ENCODE measurements at places on chromosomes 13 and 19.

DNA sequence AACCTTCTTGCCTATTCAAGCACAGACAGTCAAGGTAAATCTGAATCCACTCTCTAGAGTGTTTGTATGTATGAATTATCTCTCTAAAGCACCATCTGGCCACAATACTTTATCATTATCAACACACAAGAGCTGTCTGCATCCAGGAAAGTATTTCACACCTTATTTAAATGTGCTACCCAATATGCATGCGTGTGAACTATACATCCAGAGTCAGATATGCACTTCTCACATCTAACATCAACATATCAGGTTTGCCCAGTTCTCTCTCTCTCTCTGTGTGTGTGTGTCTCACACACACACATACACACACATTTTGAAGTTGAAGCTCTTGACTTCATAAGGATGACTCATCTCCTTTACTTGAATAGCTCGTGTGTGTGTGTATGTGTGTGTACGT, 697.5 kb upstream of the PCDH20 start:
- DNase-seq, result no peak

GRCh38 chr19:28582344-28582743, 630.6 kb downstream of the UQCRFS1 start:
- no peak for DNase-seq

GRCh38 chr19:46137915-46138473, 10.0 kb upstream of the IGFL2 start:
- DNase-seq, result no peak

DNA sequence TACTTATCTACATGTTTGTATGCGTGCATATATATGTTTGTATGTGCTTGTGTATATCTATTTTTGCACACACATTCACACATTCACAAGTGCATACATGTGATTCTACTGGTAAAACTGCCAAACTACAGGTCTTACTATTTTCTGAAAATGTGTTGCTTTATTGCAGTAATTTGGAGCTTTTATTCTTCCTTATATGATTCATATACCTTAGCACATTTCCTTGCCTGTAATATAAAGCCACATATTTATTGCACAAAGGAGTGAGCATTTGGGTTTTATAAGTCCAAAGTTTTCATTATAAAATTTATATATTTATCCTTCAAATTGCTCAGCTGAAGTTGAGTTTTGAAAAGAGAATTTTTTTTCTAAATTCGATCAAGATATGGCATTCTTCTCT, 1120.4 kb upstream of the PCDH9 start:
- DNase-seq, result no peak

DNA sequence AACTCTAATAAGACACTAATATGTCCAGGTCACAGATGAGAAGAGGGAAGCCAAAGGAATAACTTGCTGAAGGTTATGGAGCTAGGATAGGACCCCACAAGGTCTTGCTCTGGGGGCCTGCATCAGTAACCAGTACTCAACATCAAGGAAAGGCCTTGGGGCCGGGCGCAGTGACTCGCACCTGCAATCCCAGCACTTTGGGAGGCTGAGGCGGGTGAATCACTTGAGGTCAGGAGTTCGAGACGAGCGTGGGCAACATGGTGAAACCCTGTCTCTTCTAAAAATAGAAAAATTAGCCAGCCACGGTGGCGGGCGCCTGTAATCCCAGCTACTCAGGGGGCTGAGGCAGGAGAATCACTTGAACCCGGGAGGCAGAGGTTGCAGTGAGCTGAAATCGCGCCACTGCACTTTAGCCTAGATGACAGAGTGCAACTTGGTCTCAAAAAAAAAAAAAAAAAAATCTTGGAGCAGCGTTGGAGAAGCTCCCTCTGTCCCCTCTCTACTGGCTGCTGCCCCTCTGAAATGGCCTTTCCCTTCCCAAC, 1.8 kb downstream of the LONP1 start:
- no peak for DNase-seq

DNA sequence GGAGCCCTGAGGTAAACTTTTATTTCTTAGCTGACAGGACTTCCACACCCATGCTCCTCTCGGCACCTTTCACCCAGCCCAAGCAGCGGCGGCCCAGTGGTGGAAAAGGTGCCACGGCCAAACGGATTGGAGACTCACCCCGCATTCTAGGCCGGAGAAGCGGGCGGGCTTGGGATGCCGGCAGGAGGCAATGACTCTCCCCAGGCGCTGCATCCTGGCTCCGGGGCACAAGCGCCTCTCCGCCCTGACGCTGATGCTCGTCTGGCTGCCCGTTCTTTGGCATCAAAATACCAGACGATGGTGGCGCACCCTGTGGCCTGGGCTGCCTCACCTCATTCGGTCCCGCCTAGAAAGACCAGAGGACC, 6.7 kb upstream of the ZNF606 start:
- no peak for DNase-seq

- DNase-seq, result no peak
These were observed 8.8 kb downstream of the IGFL4 start for GRCh38 chr19:46031781-46032596.

- peak; percentile 96 for DNase-seq
These were observed 2.1 kb downstream of the ING1 start for GRCh38 chr13:110715395-110716246.

DNA sequence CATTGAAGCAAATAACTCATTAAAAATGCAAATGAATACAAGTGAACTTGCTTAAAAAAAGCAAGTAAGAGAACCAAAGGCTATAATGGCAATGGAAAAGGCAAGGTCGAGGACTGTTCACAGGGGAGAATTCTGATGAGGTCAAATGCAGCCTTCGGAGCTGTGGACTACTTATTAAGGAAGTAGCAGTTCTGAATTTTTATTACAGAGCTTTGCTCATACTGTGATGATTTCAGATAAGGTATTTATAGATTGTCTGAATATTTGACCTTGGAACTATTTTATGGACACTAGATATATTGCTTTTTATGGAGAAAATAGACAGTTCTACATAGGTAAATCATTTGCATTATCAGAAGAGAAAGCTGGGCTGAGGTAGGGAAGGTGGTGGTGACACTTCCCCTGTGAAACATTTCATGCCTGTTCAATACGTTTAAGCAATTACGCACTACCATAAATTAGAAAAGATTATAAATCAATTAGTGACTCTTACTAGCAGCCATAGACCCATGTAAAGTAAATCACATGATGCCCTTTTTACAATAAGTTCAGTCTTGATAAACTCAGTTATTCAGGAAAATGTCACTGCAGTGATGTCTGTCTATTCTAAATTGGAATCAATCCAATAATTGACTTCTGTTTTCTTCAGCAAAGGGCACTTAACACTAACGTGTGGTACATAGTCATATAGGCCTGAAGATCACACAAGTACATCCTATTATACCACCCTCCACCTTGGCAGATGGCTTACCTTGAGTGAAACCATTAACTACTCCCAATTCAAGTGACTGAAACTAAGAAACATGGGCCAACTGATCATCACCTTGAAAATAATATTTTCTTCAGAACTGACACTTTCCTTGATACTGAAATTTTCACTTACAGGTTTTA, 260.0 kb downstream of the KLF12 start:
- DNase-seq, result no peak

DNA sequence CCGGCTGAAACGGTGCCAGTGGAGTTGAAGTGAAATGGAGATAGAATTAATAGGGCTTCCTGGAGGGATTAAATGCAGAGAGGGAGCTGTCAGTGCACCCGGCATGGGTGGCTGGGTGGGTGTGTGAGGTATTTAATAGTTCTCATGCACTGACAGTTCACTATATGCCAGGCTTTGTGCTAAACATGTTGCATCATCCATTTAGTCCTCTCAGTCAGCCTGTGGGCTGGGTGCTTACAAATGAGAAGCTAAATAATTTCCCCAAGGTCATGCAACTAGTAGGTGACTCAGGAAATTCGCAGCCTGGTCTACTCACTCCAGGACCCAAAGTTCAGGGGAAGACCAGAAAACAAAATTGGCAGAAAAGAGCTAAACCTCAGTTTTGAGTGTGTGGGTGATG, 63.5 kb upstream of the SPATA13 start:
- DNase-seq, result no peak

- DNase-seq, result no peak
These were observed 1660.4 kb upstream of the MIR17HG start for GRCh38 chr13:89687066-89687465.

DNA sequence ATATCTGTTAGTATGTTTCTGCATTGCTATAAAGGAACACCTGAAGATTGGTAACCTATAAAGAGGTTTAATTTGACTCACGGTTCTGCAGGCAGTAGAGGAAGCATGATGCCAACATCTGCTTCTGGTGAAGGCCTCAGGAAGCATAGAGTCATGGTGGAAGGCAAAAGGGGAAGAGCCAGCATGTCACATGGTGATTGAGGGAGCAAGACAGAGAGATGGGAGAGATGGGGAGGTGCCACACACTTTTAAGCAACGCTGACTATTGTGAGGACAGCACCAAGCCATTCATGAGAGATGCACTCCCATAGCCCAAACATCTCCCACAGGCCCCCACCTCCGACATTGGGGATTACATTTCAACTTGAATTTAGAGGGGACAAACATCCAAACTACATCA, 32.8 kb downstream of the COG6 start:
- no peak for DNase-seq

DNA sequence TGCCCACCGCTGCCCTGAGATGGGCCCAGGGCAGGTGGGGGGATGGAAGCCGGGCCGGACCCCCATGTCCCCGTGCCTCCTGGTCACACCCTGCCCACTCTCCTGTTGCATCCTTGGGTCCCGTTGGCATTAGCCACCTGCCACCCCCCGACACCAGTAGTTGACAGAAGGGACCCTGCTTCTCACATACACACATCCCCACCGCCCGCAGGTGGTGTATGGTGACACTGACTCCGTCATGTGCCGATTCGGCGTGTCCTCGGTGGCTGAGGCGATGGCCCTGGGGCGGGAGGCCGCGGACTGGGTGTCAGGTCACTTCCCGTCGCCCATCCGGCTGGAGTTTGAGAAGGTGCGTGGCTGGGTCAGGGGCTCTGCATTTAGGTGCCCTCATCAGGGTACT, 5.2 kb upstream of the SPIB start:
- no peak for DNase-seq

GRCh38 chr19:7899751-7900378, 3.8 kb upstream of the MAP2K7 start:
- DNase-seq, result no peak

GRCh38 chr19:50817941-50818858, 5.4 kb downstream of the KLK1 start:
- no peak for DNase-seq

DNA sequence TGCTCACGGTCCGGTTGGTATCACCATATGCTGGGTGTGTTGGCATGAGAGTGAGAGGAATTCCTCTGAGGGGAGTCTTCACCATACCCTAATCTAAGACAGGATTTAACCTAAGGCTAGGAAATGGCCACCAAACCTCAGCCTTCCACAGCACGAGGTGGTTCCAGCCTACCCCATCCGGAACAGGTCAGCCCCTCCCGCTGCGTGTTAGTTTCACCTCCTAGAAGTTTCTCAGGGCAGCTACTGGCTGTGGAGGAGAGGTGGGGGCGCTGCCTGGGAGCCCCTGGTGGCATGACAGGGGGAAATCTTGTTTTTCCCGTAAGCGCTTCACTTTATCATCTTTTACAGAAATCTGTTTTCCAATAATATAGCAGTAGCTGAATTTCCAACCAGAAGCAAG, 55.1 kb downstream of the RGCC start:
- DNase-seq, result no peak

DNA sequence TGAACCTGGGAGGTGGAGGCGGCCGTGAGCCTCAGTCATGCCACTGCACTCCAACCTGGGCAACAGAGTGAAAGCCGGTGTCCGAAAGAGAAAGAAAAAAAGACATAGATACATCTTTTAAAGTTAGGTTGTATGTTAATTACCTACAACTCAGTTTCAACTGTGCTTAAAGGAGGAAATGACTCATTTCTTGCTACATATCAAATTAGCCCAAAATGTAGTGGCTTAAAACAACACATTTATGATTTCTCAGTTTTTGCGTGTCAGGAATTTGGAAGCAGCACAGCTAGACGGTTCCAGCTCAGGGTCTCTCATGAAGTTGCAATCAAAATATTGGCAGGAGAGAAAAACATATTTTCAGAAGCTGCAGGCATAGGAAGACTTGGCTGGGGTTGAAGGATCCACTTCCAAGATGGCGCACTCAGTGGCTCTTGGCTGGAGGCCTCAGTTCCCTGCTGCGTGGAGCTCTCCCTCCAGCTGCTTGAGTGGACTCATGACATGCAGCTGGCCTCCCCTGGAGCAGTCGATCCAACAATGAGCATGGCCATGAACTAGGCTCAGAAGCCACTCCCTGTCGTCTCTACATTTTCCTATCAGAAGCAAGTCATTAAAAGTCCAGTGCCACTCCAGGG, 7.1 kb downstream of the LDLR start:
- DNase-seq, result no peak

GRCh38 chr19:42512743-42513304, 15.5 kb downstream of the CEACAM1 start:
- no peak for DNase-seq

GRCh38 chr13:73324842-73325722, 266.3 kb downstream of the KLF5 start:
- DNase-seq, result no peak

DNA sequence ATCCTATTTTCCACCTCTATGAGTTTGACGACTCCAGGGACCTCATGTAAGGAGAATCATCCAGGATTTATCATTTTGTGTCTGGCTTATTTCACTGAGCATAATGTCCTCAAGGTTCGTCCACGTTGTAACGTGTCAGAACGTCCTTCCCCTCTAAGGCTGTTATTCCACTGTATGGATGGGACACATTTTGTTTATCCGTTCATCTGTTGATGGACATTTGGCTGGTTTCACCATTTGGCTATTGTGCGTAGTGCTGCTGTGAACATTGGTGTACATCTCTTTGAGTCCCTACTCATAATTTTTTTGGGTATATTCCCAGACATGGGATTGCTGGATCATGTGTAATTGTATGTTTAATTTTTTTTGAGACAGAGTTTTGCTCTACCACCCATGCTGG, 21.5 kb downstream of the CRTC1 start:
- DNase-seq, result no peak

GRCh38 chr19:14168259-14168972, 32.0 kb upstream of the ASF1B start:
- no peak for DNase-seq

DNA sequence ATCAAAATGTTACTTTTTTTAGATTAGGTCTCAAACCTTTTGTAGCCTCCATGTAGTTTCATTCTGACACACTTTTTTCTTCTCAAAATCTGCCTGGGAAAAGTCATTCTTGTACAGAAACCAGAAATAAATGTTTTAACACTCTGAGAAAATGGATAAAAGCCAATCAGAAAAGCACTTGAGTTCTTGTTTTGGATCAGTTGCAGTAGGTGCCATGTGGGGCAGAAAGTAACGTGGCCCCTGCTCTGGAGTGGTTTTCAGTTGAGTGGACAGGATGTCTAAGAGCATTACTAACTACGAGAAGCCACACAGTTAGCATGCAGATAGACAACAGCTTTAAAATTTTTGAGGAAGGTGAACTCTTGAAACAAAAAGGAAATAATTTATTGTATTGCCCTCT, 19.1 kb downstream of the GPR183 start:
- no peak for DNase-seq

Data from caudate nucleus (tissue), 63 donors.